ENCODE measurements at places on chromosomes 12 and 14.

- no peak for DNase-seq
These were observed 49.7 kb upstream of the TRAF3 start for GRCh38 chr14:102727336-102728095.

GRCh38 chr12:69545081-69545480, 40.2 kb upstream of the CCT2 start:
- no peak for DNase-seq

- peak; percentile 57 for DNase-seq
These were observed 15.0 kb downstream of the MDM1 start for GRCh38 chr12:68317047-68317667.

DNA sequence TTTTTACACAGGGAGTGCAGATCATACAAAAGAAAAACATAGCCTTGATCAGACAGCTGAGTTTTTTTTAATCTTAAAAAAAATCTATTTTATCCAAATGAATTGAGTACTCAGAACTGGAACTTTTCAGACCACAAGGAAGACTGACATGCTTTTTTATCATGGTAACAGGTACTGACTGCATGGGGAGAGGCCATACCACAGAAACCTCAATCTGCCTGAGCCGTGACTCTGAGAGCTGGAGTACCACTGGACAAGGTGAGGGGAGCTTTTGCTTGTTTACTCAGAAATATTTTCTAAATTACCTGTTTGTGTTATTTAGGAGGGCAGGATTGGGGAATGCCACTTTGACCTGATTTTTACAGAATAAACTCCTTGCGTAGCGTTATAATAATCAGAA, 143.9 kb downstream of the ALX1 start:
- no peak for DNase-seq

GRCh38 chr14:56333359-56334292, 215.4 kb downstream of the PELI2 start:
- DNase-seq: peak; percentile 64

- no peak for DNase-seq
These were observed 11.5 kb upstream of the KRT5 start for GRCh38 chr12:52531566-52532300.

- DNase-seq: peak; percentile 4
These were observed 170.8 kb downstream of the TMX1 start for GRCh38 chr14:51410897-51411296.

DNA sequence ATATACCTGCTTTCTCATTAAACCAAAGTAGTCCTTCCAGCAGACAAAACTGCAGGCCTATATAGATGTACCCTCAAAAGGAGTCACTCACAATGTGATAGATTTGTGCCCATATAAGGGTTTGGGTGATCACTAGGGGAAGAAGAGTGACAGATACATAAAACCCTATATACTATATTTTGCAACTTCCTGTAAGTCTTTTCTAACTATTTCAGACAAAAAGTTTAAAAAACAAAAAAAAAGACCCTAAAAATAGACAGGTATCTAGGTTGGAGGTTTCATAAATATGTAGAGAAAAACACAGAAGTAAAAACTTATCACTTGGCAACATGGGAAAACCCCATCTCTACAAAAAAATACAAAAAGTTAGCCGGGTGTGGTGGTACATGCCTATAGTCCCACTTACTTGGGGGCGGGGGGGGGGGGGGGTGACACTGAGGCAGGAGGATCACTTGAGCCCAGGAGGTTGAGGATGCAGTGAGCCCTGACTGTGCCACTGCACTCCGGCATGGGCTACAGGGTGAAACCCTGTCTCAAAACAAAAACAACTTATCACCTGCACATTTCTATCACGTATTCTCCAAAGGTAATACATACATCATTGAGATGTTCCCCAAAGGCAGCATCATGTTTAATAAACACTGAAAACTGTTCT, 2.9 kb downstream of the VCPKMT start:
- DNase-seq: no peak

GRCh38 chr12:51886021-51886710, 1.7 kb upstream of the ANKRD33 start:
- DNase-seq: peak; percentile 67

GRCh38 chr14:74508844-74509428, 15.4 kb downstream of the ISCA2 start:
- no peak for DNase-seq

DNA sequence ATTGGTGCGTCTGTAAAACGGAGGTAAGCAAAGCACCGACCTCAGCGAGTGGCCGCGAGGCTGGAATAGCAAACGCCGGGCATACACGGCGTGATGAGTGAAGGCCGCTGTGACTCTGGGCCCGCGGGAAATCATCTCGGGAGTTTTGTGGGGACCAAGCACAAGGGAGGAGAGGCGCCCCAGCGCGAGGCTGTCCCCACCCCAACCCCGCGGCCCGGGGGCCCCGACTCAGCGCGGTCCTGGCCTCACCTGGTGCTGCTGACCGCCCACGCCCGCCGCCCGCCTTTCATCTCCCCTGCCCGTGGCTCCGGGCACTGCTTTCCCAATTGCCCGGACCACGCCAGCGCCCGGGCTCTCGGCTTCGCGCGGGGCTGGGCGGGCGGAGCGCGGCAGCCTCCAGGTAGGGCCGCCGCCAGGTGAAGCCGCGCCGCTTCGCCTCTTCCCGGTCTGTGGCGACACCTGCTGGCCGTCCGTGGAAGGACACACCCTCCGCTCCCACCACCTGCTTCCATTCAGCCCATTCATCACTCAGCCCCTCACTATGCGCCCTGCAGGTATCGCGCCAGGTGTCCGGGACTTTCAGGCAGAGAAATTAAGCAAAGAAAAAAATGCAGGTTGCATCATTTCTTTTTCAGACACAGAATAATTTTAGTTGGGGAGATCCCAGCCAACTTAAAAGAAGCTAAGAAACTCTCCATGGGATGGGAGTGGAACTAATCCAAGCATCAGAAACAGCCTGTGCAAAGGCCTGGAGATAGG, 360.4 kb downstream of the MED13L start:
- DNase-seq: peak; percentile 58

GRCh38 chr12:108969622-108970021, 51.2 kb downstream of the SVOP start:
- DNase-seq: no peak
